ENCODE measurements at places on chromosomes 11 and 22. TPM values are rescaled to one million over a fixed set of nuclear protein-coding genes. Genes with fewer than 3 reads are reported as not detected.

GRCh38 chr11:19743622-19744021, 31.0 kb downstream of the NAV2 start:
- DNase-seq = no peak

GRCh38 chr11:45678976-45679375, 13.6 kb upstream of the CHST1 start:
- no peak for DNase-seq

- DNase-seq = no peak
Measured at GRCh38 chr11:104432526-104432925, 268.6 kb upstream of the PDGFD start.

DNA sequence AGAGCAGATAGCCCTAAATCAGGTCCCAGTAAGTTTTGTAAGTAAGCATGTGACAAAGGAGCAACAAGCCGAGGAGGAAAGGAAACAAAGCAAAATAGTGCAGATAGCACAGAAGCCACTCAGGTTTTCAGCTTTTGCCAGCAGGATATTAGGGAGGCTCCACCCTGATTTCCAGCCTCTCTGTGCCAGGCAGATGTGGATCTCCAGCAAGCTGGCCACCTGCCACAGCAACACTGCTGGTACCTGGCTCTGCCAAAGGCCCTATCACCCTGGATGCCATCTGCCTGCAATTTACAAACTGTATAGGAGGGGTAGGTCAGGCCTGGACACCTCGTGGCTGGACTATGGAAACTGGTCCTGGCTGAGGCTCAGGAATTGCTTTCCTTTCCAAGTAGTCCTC, 12.2 kb upstream of the NNMT start:
- no peak for DNase-seq

DNA sequence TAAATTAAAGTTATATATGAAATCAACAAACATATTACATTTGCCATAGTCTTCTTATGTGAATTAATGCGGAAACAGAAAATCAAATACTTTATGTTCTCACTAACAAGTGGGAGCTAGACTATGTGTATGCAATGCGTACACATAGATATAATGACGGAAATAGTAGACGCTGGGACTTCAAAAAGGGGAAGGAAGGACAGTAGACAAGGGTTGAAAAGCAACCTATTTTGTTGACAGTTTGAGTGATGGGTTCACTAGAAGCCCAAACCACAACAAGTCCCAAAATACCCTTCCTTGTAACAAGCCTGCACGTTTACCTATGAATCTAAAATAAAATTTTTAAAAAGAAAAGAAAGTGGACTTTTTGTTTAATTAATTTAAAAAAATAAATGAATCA, 430.8 kb upstream of the CNTN5 start:
- no peak for DNase-seq

GRCh38 chr11:70095541-70096252, 17.6 kb downstream of the ANO1 start:
- no peak for DNase-seq

- no peak for DNase-seq
Measured at GRCh38 chr11:8332196-8332595, 68.5 kb upstream of the LMO1 start.

- DNase-seq = no peak
Measured at GRCh38 chr22:42326801-42327200, 56.3 kb upstream of the TCF20 start.

DNA sequence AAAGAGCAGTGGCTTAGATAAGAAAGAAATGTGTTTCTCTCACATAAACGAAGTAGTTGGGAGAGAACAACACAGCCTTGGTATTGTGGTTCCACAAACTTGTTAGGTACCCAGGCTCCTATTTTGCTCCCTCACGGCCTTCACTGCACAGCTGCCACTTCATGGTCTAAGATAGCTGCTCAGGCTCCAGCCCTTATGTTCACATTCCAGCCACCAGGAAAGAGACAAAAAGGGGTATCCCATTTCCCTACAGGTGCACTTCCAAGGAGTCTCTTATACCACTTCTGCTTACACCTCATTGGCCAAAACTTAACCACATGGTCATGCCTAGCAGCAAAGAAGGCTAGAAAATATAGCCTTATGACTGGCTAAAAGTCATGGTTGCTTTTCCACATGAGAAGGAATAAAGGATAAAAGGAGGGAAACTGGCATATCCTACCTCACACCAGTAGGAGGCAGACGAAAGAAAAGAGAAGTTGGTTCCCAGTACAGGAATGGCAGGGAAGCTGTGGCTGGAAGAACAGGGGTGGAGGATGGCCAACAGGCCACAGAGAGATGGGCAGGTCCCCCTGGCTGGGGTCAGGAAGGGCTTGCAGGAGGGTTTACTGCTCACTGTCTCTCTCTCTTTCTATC, 5.4 kb upstream of the HDHD5 start:
- DNase-seq = no peak

- no peak for DNase-seq
Measured at GRCh38 chr11:16925561-16926065, 88.6 kb downstream of the PLEKHA7 start.

- no peak for DNase-seq
Measured at GRCh38 chr11:9530901-9531625, 42.4 kb upstream of the WEE1 start.

DNA sequence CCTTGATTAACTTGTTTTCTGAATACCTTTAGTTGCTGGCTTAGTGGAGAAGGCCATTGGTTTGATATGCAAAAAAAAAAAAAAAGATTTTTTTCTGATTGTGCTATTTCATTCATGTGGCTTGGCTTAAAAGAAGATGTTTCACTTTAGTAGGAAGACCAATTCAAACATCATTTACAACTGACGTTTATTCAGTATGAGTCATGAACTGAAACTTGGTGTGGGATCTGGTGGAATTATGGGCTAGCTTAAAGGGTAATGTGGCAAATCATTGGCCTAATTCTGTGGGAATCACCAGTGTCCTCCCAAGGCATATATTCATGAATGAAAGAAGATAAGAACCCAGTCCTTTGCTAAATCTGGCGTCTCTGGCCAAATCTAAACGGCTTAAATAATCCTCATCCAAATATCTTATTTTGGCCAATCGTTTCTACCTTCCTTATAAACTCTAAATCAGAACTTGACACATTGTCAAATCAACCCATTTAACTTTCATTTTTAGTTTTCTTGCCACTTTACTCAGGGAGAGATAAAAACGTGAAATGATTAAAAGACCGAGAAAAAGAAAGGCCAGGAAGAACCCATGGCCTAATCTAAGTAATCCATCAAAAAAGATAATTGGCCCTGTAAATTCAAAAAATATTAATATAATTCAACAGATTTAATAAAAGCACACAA, 77.0 kb downstream of the DDIAS start:
- no peak for DNase-seq

DNA sequence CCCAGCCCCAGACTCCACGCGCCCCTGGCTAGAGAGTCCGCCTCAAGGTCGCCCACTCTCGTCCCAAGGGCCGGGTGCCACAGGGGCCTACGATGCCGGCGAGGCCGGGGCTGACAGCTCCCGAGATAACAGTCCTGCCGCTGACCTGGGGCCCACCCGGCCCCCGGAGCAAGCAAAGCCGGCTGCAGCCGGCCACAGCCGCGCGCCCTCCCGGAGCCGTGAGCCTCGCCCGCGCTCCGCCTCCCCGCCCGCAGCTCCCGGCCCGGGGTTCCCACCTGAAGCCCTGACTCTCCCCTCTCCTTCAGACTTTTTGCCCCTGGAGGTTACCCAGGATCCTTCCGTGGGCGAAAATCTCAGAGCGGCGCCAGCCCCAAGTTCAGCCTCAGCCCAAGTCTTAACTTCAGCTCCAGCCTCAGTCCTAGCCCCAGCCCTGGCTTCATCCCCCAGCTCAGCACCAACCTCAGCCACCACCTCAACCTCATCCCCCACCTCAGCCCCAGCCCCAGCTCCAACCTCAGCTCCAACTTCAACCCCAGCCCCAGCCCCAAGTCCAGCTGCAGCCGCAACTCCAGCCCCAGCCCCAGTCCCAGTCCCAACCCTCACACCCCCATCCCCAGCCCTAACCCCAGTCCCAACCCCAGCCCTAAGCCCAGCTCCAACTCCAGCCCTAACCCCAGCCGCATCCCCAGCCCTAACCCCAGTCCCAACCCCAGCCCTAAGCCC, 1.7 kb downstream of the KLHDC7B start:
- no peak for DNase-seq

DNA sequence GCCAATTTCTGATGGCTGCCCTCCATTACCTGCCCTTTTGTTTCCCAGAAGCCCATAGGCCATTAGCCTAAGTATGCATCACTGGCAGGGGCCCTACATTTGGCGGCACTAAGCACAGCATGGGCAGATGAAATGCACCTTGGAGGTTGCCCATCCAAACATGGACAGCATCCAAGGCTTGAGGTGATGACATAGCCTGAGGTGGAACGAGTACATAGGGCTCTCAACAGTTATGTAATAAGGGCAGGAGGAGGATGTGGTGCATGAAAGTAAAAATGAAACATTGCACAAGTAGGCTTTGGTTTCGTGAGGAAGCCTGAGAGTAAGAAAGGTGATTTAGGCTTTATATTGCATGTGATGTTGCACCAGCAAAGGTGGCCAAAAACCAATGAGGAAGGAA, 148.1 kb downstream of the FAM76B start:
- no peak for DNase-seq

DNA sequence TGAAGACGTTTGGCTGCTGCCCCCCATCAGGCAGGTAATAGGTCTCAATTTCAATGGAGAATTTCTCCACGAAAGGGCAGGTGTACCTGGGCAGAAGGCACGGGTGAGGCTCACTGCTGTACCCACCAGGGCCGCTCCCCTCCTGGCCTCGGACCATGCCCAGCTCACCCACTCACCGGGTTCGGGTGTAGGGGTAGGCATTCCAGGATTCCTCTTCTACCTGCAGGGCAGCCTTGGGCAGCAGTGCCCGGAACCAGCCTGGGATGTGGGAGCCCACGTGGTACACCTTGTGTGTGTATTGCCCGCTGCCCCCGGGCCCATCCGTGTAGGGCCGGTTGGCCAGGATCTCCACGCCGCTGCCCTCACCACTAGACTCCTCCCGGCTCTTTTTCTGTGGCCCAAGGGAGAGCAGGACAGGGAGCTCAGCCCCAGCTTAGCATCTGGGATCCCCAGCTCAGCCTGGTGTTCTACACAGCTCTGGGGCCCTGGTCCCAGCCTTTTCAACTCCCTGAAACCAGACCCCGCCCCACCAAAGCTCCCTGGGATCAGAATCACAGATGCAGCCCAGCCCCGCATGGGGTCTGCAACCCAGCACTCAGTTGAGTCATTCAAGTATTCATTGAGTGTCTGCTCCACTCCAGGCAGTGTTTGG, 2.7 kb downstream of the PITPNM1 start:
- no peak for DNase-seq

GRCh38 chr11:94769880-94770279, 1.7 kb downstream of the AMOTL1 start:
- DNase-seq = no peak

DNA sequence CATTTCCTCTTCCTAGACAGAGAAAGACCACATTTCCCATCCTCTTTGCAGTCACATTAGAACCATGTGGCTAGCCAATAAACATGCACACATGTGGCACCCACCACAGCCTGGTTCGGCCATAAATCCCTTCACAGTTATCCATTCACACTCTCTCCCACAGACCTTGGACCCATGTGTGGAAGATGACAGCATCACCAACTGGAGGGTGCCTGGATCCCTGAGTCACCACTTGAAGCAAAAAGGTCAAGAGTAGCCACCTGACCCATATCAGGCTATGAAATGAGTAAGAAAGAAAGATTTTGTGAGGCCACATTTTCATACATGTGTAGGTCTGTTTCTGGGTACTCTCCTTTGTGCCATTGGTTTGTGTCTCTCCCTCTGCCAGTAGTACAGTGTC, 9.0 kb upstream of the TMEM121B start:
- no peak for DNase-seq

GRCh38 chr11:133582750-133583149, 50.4 kb upstream of the OPCML start:
- no peak for DNase-seq

DNA sequence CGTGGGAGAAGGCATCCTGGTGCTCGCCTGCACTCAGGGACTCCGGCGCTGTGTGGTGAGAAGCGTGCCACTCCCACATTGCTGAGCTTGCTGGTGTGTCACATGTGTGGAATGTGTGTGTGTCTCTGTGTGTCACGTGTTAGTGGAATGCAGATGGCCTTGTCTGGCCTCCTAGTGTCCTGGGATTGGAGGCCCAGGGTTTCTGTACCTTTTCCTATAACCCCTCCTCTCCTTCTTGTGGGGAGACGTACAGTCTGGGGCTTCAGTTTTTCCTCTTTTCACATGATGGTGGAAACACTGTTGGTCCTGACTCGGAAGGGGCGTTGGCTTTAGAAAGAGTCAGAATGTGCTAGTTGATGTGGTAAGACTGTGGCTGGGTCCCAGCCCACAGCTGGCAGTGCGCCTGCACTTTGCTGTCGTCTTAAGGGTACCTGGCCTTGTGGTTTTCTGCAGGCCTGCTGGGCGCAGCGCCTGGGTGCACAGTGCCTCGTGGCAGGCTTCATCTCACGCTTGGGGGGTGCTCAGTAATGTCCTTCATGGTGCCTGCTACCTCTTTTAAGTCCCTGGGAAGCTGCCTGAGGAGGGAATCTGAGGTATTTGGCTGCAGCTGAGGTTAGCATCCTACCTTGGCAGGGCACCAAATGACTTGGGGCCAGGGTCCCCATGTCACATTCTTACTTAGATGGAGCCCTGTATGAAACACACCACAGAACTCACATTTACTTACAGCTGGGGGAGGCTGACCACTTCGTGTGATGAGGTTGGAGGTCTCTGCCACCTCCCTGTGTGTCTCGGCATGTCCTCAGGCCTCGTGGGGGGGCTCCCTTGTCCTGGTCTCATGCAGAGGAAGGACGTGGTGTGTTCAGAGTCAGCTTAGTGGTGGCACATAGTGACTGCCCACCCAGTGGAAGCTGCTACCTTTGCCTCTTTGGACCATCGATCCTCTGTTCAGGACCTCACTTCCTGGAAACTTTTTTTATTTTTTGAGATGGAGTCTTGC, 61.9 kb downstream of the MED15 start:
- DNase-seq = peak; percentile 76

TMEM121B gene
- 0.14 TPM for total RNA-seq

C11orf91 gene
- not detected for total RNA-seq

SMC1B gene
- 0.07 TPM for total RNA-seq

IL18 gene
- total RNA-seq = 1.3 TPM

TIGD3 gene
- 1.3 TPM for total RNA-seq

NAALADL1 gene
- 14.2 TPM for total RNA-seq

RHBDD3 gene
- 69.0 TPM for total RNA-seq

SLC22A12 gene
- not detected for total RNA-seq

TRIM48 gene
- total RNA-seq = not detected

DENND6B gene
- total RNA-seq = 2.2 TPM

TRIM51 gene
- total RNA-seq = 2.2 TPM

APOBEC3B gene
- 12.4 TPM for total RNA-seq

PNPLA3 gene
- total RNA-seq = 0.47 TPM

TCN2 gene
- not detected for total RNA-seq

ADSL gene
- total RNA-seq = 103 TPM

ANGPTL5 gene
- total RNA-seq = not detected

CDC45 gene
- total RNA-seq = 57.8 TPM
